Suprapubic skin (tissue), 4 donors: ENCODE measurements at places on chromosomes 11 and 22. TPM values are rescaled to one million over a fixed set of nuclear protein-coding genes. Genes with fewer than 3 reads are reported as not detected.
A peak's percentile ranks its signal among the peaks of the same experiment; 100 is the strongest.

DNA sequence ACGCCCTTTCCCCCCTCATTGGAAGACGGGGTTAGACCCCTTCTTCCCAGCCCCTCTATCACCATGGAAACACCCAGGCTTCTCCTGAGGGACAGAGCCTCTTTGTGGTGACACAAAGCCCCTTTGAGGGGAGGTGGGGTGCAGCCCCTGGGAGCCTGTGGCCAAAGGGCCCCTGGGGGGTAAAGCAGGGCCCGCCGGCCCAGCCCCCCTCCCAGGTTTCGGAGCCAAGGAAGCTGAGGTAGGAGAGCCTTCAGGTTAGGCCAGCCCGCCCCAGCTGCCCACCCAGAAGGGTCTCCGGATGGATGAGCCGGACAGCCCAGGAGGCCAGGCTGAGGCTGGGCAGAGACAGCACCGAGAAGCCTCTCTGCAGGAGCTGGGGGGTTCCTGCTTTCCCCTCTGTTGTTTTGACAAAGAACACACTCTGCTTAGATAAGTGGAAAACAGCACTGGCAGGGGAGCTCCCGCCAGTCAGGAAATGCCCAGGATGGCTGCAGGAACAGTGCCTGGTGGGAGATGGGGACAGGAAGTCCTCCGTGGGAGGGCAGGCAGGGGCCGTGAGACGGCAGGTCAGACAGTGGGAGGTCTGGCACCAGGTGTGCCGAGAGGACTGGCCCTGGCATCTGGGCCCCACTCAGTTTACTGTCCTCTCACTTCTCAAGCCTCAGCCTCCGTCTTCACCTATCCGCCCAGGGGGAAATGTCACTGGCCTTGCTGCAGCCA, 18.2 kb downstream of the ARVCF start:
- H3K27me3 ChIP-seq, result no peaks in the 10 kb centered on the region
- peaks cover 22% of the 10 kb centered on the region for H3K4me1 ChIP-seq
- no peak overlapping the region for H3K4me3 ChIP-seq
- no peak overlapping the region for H3K27ac ChIP-seq
- no peaks in the 10 kb centered on the region for H3K36me3 ChIP-seq
- peak; percentile 48 for DNase-seq

DNA sequence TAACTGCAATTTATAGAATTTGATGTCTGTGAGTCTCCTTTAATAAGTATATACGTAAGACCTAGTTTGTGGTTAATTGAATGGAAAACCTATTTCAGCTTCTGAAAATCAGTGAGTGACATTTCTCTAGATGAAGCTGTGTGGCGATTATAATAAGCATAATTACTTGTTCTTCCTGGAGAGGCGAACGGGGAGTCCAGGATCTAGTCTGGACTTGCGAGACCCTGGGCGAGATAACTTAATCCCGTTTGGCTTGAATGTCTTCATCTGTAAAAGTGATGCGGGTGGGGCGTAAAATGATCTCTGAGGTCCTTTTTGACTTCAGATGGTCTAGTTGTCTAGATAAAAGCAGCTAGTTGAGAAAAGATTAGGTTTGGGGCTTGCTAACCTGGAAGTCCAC, 1.1 kb downstream of the PRRG4 start:
- peaks cover 20% of the 10 kb centered on the region for H3K4me1 ChIP-seq
- peak overlapping the region; percentile 64 for H3K4me3 ChIP-seq
- H3K36me3 ChIP-seq, result no peaks in the 10 kb centered on the region
- no peak for DNase-seq
- peak overlapping the region; percentile 83 for H3K27ac ChIP-seq

DNA sequence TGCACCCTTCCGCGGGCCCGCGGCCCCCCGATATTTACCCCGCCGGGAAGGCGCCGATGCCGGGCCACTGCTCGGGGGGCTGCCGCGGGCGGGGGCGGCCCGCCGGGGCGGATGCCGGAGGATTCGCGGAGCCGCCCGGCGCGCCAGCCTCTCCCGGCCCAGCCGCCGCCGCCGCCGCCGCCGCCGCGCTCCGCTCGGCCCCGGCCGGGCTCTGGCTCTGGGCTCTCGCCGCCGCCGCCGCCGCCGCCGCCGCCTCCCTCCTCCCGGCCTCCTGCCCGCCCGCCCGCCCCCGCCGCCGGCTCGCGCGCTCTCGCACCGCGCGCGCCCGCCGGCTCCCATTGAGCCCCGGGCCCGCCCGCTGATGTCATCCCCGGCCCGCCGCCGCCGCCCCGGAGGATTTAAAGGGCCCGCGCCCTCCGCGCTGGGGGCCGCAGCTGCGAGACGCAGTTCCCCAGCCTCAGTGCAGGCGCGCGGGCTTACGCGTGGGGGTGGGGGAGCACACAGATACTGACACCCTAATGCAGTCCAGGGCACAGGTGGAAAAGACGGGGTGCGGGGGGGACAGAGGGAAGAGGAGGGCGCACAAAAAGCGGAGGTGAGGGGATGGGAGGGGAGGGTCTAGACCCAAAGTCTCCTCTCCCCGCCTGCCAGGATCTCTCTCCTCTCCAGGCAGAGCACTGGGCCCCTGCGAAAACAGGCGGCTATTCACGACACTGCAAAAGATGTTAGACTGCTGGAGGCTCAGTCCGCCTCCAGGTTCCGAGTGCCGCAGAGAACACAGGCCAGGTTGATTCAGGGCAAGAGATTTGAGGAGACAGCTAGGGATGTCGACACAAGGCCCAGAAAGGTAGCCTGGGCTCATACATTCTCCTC, at the start of gene CSNK1E:
Gene CSNK1E (minus strand): TSS at position 312 of the 873 bp plus-strand sequence. CDS start 3,276 bp downstream, outside the sequence.
- peaks cover 60% of the 10 kb centered on the region for H3K4me1 ChIP-seq
- H3K27me3 ChIP-seq, result no peaks in the 10 kb centered on the region
- H3K27ac ChIP-seq, result peak within 1 kb of the TSS; percentile 99
- H3K4me3 ChIP-seq, result peak within 1 kb of the TSS; percentile 90
- no peak for DNase-seq

Gene ACRV1
- not detected for total RNA-seq

Gene APOL1
- 2.6 TPM for total RNA-seq

GRCh38 chr22:31212783-31213629, 908 bp downstream of the LIMK2 start:
- no peak for DNase-seq
- H3K4me3 ChIP-seq, result peak overlapping the region; percentile 89
- peaks cover 53% of the 10 kb centered on the region for H3K4me1 ChIP-seq

Gene TYR
- 10.5 TPM for total RNA-seq

Gene GLYAT
- not detected for total RNA-seq

DNA sequence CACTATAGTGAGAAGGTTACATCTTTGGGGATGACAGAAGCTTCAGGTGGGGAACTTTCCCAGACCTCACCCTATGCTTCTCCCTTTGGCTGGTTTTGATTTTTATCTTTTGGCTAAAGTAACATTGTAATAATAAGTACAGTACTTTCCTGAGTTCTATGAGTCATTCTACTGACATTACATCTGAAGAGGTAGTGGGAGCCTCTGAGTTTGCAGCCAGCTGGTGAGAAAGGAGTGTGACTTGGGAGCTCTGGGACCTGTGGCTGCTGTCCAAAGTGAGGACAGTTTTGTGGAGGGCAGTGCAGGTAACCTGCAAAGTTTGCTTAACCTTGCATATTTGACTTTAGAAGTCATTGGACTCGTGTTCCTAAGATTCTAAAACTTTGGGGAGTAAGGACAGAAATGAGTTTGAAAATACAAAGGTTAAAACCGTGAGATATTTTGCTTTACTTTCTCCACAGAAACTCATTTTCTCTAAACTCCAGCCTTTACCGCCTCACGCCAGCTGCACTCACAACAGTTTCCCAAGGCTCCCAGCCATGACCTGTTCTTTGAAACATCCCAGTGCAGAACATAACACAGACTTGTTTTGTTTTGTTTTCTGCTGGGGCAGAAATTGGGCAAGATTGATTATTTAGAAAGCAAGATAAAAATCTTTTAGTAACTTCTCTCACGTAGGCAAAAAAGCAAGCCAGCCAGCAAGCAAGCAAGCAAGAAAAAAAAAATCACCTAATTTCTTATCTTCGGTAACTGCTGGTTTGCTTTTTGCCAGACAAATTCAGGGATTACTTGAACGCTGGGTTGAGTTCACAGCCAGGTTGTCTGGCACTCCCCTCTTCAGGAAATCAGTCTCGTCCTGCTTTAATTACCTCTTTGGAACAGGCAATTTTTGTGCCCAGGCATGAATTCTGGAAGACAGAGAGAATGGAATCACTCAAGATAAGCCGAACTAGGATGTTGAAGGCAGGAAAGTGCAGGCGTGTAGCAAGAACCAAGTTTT, 478.3 kb upstream of the ISX start:
- H3K4me1 ChIP-seq, result peaks cover 12% of the 10 kb centered on the region
- H3K27ac ChIP-seq, result peak overlapping the region; percentile 76
- no peaks in the 10 kb centered on the region for H3K36me3 ChIP-seq
- DNase-seq, result no peak
- H3K4me3 ChIP-seq, result no peak overlapping the region

GRCh38 chr11:118572981-118573550, 857 bp downstream of the ARCN1 start:
- peak overlapping the region; percentile 98 for H3K27ac ChIP-seq
- no peaks in the 10 kb centered on the region for H3K27me3 ChIP-seq
- DNase-seq, result no peak
- peaks cover 48% of the 10 kb centered on the region for H3K4me1 ChIP-seq
- H3K36me3 ChIP-seq, result no peaks in the 10 kb centered on the region

- H3K27ac ChIP-seq, result no peak overlapping the region
- peaks cover 6% of the 10 kb centered on the region for H3K27me3 ChIP-seq
- no peak overlapping the region for H3K4me3 ChIP-seq
Measured at GRCh38 chr11:31995525-31996094, 95.3 kb upstream of the RCN1 start.

GRCh38 chr11:73795925-73796632, 8.4 kb downstream of the MRPL48 start:
- peaks cover 5% of the 10 kb centered on the region for H3K36me3 ChIP-seq
- H3K27me3 ChIP-seq, result no peaks in the 10 kb centered on the region
- H3K4me1 ChIP-seq, result no peaks in the 10 kb centered on the region
- no peak for DNase-seq
- H3K27ac ChIP-seq, result no peak overlapping the region

GRCh38 chr22:27494785-27495184, 306.8 kb downstream of the MN1 start:
- H3K27ac ChIP-seq, result no peak overlapping the region
- H3K36me3 ChIP-seq, result no peaks in the 10 kb centered on the region
- no peaks in the 10 kb centered on the region for H3K27me3 ChIP-seq
- no peaks in the 10 kb centered on the region for H3K4me1 ChIP-seq
- no peak for DNase-seq

DNA sequence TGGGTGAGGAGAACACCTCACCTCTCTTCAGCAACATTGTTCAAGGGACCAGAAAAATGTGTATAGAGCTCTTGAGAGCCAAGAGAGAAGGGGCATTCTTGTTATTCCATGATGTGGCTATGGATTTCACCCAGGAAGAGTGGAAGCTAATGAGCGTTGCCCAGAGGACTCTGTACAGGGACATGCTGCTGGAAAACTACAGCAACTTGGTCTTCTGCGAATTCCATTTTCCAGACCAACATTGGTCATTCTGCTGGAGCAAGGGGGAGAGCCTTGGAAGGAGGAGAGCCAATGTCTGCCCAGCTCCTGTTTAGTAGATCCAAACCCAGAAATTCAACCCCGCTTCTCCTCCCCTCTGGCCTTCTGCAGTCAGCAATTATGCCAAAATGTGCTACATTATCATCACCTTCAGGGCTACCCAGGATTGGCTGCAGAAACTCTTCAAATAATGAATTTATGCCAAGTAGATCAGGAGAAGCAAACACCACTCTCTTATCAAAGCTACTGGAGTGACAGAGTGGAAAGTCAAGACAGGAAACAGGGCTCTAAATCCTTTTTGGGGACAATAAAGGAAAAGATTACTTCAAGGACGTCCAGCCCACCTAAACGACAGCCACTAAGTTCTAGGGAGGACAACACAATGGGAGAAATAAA, 707.5 kb upstream of the LUZP2 start:
- H3K27me3 ChIP-seq, result no peaks in the 10 kb centered on the region
- H3K27ac ChIP-seq, result no peak overlapping the region
- no peak for DNase-seq
- no peak overlapping the region for H3K4me3 ChIP-seq

- H3K36me3 ChIP-seq, result no peaks in the 10 kb centered on the region
- H3K4me1 ChIP-seq, result peaks cover 13% of the 10 kb centered on the region
- peak; percentile 5 for DNase-seq
- no peaks in the 10 kb centered on the region for H3K27me3 ChIP-seq
- no peak overlapping the region for H3K4me3 ChIP-seq
- H3K27ac ChIP-seq, result no peak overlapping the region
Measured at GRCh38 chr22:41995211-41995610, 3.4 kb upstream of the WBP2NL start.

Gene BCR
- 84.3 TPM for total RNA-seq

- H3K4me3 ChIP-seq, result no peak overlapping the region
- no peaks in the 10 kb centered on the region for H3K36me3 ChIP-seq
- H3K27me3 ChIP-seq, result no peaks in the 10 kb centered on the region
- peak overlapping the region; percentile 69 for H3K27ac ChIP-seq
Measured at GRCh38 chr11:34836958-34837856, 79.0 kb downstream of the APIP start.

DNA sequence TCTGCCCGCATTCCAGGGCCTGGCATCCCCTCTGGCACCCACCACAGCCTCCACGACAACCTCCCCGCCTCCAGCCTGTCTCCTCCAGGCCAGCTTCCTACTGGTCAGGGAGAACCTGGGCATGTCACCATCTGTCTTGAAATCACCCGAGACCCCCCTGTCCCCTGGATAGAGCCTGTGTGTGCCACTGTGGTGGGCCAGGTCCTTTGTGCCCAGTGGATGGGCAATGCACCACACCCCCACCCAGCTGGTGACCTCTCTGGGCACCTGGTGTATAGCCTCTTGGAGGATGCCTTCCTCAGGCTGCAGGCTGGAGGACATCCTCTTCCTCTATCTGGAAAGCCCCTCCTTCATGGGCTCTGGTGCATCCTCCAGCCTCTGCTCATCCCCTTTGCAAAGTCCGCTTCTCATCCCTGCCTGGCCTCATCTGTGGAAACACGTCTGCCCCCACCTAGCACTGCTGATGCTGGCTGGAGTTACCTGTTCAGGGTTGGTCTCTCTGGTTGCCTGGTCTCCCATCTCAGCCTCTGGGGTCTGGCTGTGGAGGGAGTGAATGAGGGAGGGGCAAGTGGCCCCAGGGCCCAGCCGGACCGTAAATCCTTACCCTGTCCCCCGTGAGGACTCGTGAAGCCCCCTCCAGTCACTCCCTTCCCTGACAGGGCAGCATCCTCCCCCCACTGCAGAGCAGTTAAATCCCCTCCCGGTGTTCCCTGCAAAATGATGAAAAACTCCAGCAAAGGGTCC, 589.6 kb downstream of the TBC1D22A start:
- DNase-seq, result no peak
- H3K36me3 ChIP-seq, result no peaks in the 10 kb centered on the region
- peaks cover 15% of the 10 kb centered on the region for H3K27me3 ChIP-seq
- H3K4me1 ChIP-seq, result no peaks in the 10 kb centered on the region
- no peak overlapping the region for H3K4me3 ChIP-seq

DNA sequence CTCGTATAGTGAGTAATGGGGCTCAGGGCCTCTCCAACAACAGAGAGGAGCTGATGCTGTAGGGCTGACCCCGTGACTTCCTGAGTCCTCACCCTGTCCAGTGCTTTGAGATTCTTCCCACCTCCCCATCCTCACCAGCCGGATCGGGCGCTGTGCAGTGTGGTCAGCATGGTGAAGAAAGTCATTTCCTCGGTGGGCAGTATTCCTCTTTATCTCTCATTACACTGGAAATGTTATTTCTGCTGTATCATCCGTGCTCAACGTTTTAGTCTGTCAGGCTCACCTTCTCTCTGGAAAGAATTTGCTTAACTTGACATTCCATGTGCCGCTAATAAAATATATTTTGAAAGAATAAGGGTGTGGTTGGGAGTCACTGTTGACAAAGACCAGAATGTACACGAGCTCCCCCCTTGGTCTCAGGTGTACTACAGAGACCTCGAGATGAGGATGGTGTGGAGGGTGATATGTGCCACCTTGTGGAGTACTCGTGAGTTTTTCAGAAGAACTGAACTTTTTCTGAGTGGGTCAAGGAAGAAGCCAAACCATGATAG, 25.7 kb upstream of the SCGB1A1 start:
- no peaks in the 10 kb centered on the region for H3K36me3 ChIP-seq
- peak; percentile 29 for DNase-seq
- H3K27me3 ChIP-seq, result no peaks in the 10 kb centered on the region
- no peak overlapping the region for H3K27ac ChIP-seq
- no peak overlapping the region for H3K4me3 ChIP-seq
- peaks cover 44% of the 10 kb centered on the region for H3K4me1 ChIP-seq
